Ascending aorta (tissue), 2 donors: ENCODE measurements at places on chromosomes 16 and 17. TPM values are rescaled to one million over a fixed set of nuclear protein-coding genes. Genes with fewer than 3 reads are reported as not detected.

Gene CCL14
- total RNA-seq: 168 TPM

- H3K4me3 ChIP-seq: peak overlapping the region; percentile 29
- no peak for DNase-seq
- H3K36me3 ChIP-seq: no peaks in the 10 kb centered on the region
- H3K27ac ChIP-seq: peak overlapping the region; percentile 73
- peaks cover 54% of the 10 kb centered on the region for H3K4me1 ChIP-seq
Measured at GRCh38 chr16:20879175-20880040, 20.8 kb downstream of the DCUN1D3 start.

- no peaks in the 10 kb centered on the region for H3K36me3 ChIP-seq
- no peak overlapping the region for H3K4me3 ChIP-seq
- DNase-seq: no peak
- no peaks in the 10 kb centered on the region for H3K27me3 ChIP-seq
- no peaks in the 10 kb centered on the region for H3K4me1 ChIP-seq
Measured at GRCh38 chr16:83878838-83879237, 20.1 kb upstream of the MLYCD start.

DNA sequence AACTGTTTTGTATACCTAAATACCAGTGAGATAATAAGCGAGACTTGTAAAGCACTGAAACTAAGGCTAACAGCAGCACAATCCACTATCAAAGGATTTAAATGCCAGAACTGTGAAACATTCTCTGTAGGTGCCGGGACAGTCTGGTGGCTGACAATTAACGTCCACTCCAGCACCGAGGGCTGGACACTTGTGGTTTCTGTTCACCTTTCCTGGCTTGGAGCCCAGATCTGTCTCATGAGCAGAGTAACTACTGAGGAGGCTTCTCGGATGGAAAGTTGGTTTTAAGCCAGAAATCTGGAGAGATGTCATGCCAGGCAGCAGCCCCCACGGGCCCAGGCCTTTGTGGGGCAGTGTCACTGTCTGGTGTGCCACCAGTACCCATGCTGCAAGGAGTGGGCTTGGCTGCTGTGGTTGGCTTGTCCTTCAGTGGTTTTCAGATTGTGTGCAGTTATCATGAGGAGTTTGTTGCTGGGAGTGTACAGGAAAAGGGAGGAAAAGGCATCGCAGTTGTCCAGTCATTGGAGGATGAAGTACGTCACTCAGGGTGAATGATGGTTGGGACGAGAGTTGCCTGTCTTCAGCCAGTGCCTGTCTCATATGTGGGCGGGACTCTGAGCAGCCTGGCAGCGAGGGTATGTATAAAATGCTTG lies 35.5 kb downstream of the UBN1 start:
- peaks cover 98% of the 10 kb centered on the region for H3K36me3 ChIP-seq
- no peak overlapping the region for H3K27ac ChIP-seq
- H3K4me3 ChIP-seq: no peak overlapping the region
- H3K4me1 ChIP-seq: no peaks in the 10 kb centered on the region
- no peaks in the 10 kb centered on the region for H3K27me3 ChIP-seq
- DNase-seq: no peak

Gene SLFN14
- not detected for total RNA-seq

GRCh38 chr17:42904110-42904469 lies 3.5 kb downstream of the G6PC1 start:
- no peaks in the 10 kb centered on the region for H3K27me3 ChIP-seq
- no peak overlapping the region for H3K27ac ChIP-seq
- no peaks in the 10 kb centered on the region for H3K36me3 ChIP-seq
- no peak overlapping the region for H3K4me3 ChIP-seq
- no peak for DNase-seq

Gene KRT24
- total RNA-seq: not detected

Gene ST6GALNAC1
- 3.4 TPM for total RNA-seq

Gene PERCC1
- not detected for total RNA-seq

Gene ITGAD
- total RNA-seq: not detected

Gene CD300LB
- total RNA-seq: not detected

DNA sequence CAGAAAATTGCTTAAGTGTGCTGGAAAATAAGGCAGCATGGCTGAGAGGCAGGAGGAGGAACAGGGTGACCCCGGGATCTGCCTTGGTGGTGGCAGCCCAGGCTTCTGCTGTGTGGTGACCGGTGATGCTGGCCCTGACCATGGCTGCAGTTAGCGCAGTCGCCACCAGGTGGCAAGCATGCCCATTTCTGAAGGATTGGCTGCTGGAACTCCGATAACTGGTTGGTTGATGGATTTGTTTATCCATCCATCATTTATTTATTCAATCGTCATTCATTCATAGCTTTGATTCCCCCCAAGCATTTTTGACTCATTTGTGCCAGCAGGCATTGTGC lies 29.1 kb upstream of the ITGA3 start:
- no peaks in the 10 kb centered on the region for H3K27me3 ChIP-seq
- peak overlapping the region; percentile 62 for H3K4me3 ChIP-seq
- H3K4me1 ChIP-seq: peaks cover 27% of the 10 kb centered on the region
- H3K36me3 ChIP-seq: no peaks in the 10 kb centered on the region
- peak; percentile 94 for DNase-seq

DNA sequence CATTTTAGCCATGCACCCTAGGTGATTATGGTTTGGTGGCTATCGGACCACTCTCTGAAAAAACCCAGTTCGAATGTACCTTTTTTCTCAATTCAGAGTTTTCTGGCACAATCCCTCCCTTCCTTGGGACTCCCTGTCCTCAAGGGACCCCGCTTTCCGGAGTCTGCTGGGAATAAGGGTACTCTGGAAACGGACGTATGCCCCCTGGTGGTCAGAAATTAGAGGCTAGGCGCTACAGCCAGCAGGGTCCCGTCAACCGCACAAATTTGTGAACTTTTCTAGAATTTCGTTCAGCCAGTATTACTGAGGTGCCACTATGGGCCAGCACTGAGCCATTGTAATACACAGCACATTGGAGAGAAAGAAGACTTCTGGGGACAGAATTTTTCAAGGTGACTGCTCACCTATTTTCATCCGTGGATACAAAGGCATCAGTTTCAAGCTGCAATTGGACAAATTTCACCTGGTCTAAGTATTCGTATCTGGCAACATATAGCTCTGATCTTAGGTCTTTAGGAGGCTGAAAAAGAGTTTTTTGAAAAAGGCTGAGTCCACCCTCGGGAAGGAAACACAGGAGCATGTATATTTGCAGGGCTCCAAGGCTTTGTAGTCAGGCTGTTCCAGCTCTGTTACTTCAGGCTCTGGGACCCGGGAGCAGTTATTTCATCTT lies 27.1 kb upstream of the CRYBA1 start:
- no peak overlapping the region for H3K4me3 ChIP-seq
- H3K27me3 ChIP-seq: no peaks in the 10 kb centered on the region
- H3K4me1 ChIP-seq: peaks cover 10% of the 10 kb centered on the region
- no peaks in the 10 kb centered on the region for H3K36me3 ChIP-seq
- DNase-seq: no peak

DNA sequence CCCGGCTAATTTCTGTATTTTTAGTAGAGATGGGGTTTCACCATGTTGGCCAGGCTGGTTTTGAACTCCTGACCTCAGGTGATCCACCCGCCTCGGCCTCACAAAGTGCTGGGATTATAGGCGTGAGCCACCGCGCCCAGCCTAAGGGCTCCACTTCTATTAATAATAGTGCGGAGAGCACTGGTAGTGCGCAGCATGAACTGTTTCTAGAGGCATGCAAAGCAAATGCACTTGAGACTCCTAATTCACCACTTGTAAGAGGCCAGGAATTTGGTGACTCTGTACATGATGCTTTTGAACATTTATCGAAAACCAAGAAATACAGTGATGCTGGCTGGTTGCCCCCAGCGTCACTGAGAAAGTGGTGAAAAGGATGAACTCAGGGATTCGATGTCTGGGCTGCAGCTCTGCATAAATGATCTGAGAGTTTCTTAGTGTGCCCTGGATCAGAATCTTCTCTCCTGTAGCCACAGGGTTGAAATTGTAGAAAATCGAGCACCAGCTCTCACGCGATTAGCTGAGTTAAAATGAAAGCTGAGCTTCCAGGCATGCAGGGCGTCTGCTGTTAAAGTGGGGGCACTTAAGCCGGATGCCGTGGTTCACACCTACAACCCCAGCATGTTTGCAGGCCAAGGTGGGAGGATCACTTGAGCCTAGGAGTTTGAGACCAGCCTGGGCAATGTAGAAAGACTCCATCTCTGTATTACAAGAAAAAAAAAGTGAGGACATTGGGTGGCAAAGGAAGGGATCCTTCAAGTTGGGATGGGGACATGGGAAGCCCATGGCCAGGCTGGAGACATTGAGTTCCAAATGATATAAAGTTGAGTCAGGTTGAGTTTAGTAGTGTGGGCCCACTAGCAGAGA lies 4.8 kb downstream of the RNF213 start:
- H3K4me1 ChIP-seq: peaks cover 9% of the 10 kb centered on the region
- no peaks in the 10 kb centered on the region for H3K27me3 ChIP-seq
- no peak overlapping the region for H3K4me3 ChIP-seq
- H3K36me3 ChIP-seq: peaks cover 9% of the 10 kb centered on the region
